ENCODE measurements at places on chromosomes 3 and 15.

DNA sequence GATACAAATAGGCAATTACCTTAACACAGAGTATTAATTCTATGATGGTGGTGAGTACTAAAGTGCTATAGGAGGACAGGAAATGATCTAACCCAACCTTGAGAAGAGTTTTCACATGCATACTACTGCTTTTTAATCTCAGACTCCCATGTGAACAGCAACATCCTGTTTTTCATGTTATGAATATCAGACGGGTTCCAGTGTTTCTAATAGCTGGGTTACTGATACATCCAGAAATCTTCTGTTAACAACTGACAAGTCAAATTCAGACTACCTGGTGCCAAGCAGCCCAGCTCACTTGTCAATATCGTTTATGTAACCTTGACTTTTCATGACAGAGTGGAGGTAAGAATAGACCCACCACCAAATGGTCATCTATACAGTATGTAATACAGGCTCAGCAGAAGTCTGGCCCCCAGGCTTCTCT is 220.2 kb upstream of the COL8A1 start:
- no peak for DNase-seq

DNA sequence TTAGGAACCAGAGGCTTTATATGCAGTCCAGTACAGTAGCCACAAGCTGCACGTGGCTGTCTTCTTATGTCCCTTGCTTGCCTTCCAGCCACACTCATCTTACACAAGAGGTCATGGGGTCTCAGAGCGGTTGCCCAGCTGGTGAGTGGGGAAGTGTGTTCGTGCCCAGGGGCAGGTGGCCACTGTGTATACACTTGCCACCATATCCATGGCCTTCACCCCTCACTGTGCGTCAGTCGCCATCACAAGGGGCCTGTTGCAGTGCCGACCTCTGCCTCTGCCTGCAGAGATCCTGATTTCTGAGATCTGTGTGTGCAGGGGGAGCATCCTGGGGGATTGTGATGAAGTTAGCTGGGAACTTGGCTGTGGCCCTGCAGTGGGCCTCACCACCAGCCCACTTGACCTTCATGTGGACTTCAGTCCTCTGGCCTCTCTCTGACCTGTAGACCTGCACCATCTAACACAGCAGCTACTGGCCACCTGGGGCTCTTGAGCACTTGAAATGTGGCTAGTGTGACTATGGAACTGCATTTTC is 43.1 kb upstream of the SACM1L start:
- DNase-seq = no peak

DNA sequence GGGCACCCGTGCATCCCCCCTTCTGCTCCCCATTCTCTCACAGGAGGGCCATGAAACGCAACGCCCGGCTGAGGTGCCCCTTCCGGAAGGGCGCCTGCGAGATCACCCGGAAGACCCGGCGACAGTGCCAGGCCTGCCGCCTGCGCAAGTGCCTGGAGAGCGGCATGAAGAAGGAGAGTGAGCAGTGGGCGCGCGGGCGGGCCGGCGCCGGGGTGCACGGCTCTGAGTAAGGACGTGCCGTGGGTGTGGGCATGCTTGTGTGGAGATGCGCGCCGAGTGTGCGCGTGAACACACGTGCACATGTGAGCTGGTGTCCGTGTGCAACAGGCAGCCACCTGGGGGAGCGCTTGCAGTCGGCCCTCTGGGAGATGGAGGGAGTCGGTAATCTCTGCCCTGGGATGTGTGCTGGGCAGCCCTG is 28.1 kb downstream of the NR1I2 start:
- DNase-seq = peak; percentile 19

- no peak for DNase-seq
Observed at GRCh38 chr3:134326126-134326525, 48.1 kb downstream of the AMOTL2 start.

- DNase-seq = no peak
Observed at GRCh38 chr15:83973816-83974215, 261.8 kb upstream of the GOLGA6L4 start.

GRCh38 chr3:30299674-30300385 is 306.6 kb upstream of the TGFBR2 start:
- DNase-seq = no peak

GRCh38 chr3:137330246-137330645 is 372.5 kb downstream of the IL20RB start:
- DNase-seq = no peak

GRCh38 chr15:92020207-92020606 is 166.7 kb downstream of the SLCO3A1 start:
- no peak for DNase-seq

DNA sequence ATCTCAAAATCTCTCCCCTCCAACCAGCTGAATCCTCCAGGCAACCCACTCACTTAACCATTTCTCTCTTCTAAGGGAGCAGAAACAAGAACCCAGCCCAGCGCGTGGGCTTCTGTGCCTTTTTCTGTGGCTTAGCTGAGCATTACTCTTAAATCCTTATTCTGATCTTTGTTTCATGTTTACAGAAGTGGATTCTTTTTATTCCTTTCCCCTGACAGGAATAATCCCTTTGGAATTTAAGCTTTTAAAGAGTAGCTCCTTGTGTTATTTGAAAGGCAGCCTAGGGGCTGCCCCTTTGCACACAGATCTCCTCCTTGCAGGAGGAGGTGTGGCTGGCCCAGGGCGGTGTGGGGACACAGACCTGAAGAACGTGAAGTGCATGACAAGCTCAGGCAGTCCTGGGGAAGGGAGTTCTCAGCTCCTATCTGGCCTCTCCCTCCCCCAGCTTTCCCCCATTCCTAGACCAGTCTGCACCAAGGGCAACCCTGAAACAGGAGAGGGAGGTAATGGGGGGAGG is 77.1 kb upstream of the UBE2E1 start:
- DNase-seq = no peak

GRCh38 chr15:89070197-89071124 is 17.8 kb upstream of the ABHD2 start:
- no peak for DNase-seq

- no peak for DNase-seq
Observed at GRCh38 chr3:156535162-156535627, 19.7 kb downstream of the SSR3 start.

GRCh38 chr3:121648219-121648958 is 12.3 kb downstream of the HCLS1 start:
- no peak for DNase-seq

Measured in NCI-H1436 (cell line).